ENCODE measurements at places on chromosomes 4 and X.

DNA sequence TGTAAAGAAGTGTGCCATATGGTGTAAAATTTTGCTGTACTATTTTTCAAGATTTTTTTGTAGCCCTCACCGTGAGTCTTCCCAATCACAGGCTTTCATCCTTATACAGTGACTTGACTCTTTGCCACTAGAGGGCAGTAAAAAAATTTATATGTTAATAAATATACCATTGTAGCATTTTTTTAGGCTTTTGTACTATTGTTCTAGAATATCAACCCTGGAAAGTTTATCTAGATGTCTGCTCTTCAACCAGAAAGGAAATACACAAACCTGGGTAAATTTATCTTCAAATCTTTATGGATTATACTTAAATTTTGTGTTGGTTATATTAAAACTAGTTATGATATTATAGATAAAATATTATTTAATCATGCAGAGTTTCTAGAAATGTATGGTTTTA is 235.3 kb downstream of the TENM3 start:
- no peak for DNase-seq

DNA sequence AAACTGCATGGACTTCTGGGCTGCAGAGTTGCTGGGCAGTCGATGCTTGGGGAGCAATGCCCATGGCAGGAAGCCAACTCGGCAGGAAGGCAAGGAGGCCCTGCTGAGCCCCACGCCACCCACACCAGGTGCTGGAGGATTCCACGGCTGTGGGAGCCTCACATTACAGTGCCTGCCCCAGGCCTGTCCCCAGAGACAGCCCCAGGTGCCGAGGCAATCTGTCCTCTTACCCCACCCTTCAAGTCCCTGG is 53.9 kb downstream of the HMX1 start:
- no peak for DNase-seq

DNA sequence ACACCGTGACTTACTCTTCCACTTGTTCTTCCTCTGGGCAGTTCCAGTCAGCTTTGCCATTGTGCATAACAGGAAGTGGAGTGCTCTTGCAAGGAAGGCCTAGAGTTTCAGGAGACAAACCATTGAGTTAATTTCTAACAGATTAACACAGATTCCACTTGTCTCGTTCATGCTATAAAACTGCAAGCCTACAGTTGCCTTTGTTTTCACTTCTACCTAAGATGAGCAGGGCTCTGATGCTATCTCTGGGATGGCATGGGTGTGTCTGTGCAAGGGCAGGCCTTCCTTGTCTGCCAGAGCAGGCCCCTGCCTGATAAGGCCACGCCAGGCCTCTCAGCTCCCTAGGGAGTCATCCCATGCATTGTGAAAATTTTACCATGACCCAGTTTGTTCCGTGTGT is 67.7 kb upstream of the PGRMC2 start:
- DNase-seq, result no peak

- no peak for DNase-seq
These were observed 354.1 kb downstream of the CHIC1 start for GRCh38 chrX:73916931-73917667.

GRCh38 chrX:105701310-105702052 is 120.9 kb upstream of the NRK start:
- no peak for DNase-seq

DNA sequence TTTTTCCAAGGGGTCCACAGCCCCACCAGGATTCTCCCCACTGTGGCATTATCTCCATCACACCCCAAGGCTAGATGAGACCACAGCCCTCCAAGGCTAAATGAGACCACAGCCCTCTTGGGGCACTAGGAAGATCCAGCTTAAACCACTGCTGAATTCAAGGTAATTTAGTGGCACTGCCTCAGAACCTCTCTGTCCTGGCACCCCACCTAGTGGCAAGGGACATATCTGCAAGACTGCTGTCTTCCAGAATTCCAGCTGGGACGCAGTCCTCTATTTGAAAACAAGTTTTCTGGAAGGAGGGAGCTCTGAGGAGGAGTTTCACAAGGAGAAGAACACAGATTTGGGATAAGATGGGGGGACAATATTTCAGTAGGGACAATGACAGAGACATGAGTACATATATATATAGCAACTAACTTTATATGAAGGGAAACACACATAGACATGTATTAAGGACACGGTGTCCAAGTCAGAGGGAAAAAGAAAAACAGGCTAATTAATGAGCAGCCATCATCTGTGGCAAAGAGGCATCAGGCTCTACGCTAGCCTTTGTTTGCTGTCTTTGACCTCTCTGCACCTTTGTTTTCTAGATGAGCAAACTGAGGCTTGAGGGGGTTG is 9.3 kb downstream of the CETN2 start:
- peak; percentile 20 for DNase-seq

- no peak for DNase-seq
These were observed 1.1 kb upstream of the HTATSF1 start for GRCh38 chrX:136496186-136496763.

- DNase-seq, result peak; percentile 6
These were observed 554 bp downstream of the KLHL15 start for GRCh38 chrX:24026432-24026831.
